Immature natural killer cell (primary cell): ENCODE measurements at places on chromosomes 11 and 22.

DNA sequence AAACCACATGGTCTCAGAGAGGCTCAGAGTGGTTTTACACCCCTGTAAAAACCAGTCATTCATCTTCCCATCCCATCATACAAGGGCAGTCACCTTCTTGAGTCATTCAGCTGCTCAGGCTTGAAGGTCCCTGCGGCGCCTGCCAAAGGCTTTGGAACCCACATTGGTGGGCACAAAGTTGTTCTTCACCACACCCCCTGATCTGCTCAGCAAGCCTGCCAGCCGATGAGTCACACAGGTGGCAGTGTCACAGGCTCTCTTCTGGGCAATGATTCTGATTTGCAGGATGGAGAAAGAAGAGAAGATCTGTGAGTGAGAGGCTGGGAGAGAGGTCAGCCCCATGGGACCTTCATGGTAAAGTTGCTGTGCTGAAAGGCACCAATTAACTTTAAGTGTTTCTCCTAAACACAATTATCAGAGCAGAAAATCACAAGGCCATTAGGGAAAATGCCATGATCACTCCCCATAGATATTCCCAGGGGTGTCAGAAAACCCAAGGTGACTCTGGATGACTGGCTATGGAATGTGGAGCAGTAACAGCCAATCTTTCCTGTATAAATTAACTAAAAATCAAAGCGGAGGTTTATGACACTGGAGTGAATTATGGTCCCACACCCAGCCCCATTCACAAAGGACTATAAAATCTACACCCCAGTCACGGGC, 4.4 kb downstream of the CALCA start:
- no peak for DNase-seq

DNA sequence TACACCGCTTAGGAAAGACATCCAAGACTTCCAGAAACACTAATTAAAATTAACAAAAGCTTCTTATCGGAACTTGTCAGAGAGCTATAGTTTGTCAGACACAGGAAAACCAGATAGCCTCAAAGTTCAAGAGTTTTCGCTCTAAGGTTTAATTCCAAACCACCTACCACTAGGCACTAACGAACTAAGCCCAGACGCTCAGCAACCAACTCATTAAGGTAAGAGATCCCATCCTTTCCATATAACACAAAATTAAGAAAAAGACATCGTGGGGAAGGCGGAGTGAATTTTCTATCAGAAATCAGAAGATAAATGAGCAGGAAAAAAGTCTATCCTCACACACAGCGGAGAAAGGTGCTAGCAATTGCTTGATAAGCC, 382 bp downstream of the IMMP1L start:
- no peak for DNase-seq

GRCh38 chr11:83836065-83836464, 549.9 kb upstream of the CCDC90B start:
- no peak for DNase-seq

- no peak for DNase-seq
These were observed 2.1 kb upstream of the TMPRSS4 start for GRCh38 chr11:118074785-118075184.

- no peak for DNase-seq
These were observed 21.8 kb downstream of the XKR3 start for GRCh38 chr22:16803255-16803917.

GRCh38 chr11:40508303-40508702, 951.1 kb downstream of the LRRC4C start:
- DNase-seq: no peak

GRCh38 chr11:14237444-14237961, 121.5 kb downstream of the RRAS2 start:
- DNase-seq: no peak

- DNase-seq: no peak
These were observed 87.2 kb downstream of the WNT7B start for GRCh38 chr22:45889539-45890350.

GRCh38 chr11:67071420-67072284, 15.0 kb downstream of the RHOD start:
- DNase-seq: peak; percentile 60

DNA sequence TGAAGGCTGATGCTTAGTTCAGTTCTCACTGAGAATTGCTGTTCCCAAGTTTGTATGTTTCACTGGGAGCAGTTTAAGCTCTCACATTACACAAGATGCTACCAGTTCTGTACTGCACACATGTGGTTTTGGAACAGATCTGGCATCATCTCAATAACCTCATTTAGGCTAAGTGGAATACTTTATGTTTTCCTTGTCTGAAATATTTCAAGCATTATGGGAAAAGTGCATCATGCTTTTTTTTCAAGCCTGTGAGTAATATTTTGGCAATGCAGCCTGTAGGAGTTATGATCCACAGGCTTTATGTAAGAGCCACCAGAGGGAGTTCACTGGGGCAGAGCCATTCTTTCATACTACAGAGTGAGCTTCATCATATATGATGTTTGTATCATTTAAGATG, 141.5 kb downstream of the OR4C45 start:
- no peak for DNase-seq

GRCh38 chr22:36528341-36528740, 625 bp downstream of the EIF3D start:
- no peak for DNase-seq
